Ureter (tissue), 1 donor: ENCODE measurements at places on chromosomes 5 and 9.
A peak's percentile ranks its signal among the peaks of the same experiment; 100 is the strongest.

DNA sequence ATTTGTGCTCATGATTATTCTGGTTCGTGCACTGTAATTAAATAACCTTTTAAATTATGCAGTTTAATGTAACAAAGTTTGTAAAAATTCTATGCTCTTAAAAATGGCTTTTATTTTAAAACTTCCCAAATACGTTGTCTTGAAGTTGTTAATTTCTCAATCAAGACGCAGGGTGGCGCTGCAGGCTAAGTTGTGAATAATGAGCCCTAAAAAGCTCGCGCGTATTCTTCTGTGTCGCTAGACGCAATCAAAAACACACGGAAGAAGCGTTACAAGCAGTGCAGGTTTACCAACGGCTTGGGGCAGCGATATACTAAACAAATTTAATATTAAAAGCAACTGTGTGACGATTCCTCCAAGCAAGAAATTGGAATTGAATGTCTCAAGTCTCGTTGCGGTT lies at the start of gene PCDHB4:
Gene PCDHB4, plus strand, starts transcription at position 256 of the 400 bp plus-strand sequence. CDS start 181 bp downstream, outside the sequence.
- no peak for DNase-seq

- no peak for DNase-seq
Observed at GRCh38 chr5:24635209-24635608, 9.6 kb downstream of the CDH10 start.

DNA sequence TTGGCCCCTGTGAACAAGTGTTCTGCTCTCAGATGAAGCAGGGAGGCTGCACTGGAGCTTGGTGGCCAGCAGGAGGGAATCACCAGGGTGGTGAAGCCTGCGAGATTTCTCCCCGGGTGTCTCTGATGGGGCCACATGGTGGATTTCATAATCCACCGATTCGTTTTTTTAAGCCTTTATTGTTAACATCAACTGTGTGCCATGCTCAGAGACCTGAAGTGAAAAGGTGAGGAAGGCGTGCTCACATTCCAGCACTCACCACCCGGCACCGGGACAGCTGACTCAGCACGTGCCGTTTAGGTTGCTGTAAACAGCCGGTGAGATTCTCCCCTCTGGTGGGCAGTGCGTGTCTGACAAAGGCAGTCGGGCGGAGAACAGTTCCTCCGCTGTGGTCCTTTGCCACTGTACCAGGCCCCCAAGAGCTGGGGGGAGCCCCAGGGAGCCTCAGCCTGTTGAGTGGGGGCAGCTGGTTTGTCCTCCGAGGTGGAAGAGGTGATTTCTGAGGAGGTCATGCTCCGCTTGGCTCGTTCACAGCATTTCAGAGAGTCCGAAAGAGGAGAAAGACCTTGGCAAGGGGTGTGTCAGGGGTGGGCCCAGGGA lies 12.7 kb upstream of the AHRR start:
- DNase-seq, result no peak

DNA sequence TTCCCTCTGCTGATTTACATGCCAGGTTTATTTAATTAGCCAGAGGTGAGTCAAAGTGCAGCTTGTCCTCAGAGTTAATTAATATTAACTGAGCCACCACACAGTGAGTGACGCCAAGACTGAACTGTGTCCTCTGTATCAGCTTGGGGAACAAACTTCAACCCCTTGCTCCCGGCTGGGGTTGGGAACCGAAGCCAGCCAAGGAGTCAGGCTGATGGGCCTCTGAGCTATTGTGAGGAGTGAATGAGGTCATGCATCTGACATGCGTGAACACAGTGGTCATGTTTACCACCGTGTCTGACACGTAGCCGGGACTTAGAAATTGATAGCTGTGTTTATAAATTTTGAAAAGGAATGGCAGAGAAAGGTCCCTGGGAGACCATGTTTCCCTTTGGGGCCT lies 17.1 kb downstream of the IGIP start:
- DNase-seq, result no peak

- peak; percentile 66 for DNase-seq
Observed at GRCh38 chr9:133935328-133936005, 56.7 kb downstream of the VAV2 start.

GRCh38 chr5:15808577-15808976 lies 308.6 kb downstream of the FBXL7 start:
- no peak for DNase-seq

GRCh38 chr5:77882670-77883257 lies 106.6 kb upstream of the TBCA start:
- DNase-seq, result peak; percentile 6

GRCh38 chr5:87048156-87048555 lies 219.5 kb upstream of the RASA1 start:
- DNase-seq, result no peak

GRCh38 chr5:143267186-143267585 lies 136.3 kb downstream of the NR3C1 start:
- DNase-seq, result no peak

DNA sequence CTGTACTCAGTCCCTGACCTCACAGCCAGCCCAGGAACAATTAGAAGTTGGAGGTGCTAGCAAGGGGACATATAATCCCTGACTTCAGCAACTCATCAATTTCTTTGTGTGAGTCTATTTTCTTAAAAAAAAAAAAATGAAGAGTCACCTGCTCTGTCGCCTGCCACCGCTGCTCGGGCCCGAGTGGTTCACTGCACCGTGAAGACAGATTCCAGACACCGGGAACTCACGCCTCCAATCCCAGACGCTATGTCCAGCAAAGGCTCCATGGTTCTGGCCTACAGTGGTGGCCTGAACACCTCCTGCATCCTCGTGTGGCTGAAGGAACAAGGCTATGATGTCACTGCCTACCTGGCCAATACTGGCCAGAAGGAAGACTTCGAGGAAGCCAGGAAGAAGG lies 606.6 kb downstream of the PRELID2 start:
- DNase-seq, result no peak

DNA sequence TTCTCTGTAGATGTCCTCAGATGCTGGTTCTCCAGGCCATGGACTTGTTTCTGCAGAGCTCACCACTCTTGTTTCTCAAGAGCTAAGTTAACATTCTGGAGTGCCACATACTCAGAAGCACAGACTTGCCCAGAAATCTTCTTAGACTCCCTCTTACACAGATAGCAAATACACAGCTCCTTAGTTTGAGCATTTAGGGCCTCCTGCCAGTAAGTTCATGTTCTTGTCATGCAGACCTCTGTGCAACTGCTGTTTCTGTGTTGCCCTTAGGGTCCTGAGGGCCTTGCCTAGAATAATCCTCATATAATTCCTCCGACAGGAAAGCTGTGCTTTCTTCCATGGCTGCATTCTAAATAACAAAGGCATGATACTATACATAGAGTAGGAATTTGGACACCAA lies 1.3 kb upstream of the PTPDC1 start:
- DNase-seq, result no peak

DNA sequence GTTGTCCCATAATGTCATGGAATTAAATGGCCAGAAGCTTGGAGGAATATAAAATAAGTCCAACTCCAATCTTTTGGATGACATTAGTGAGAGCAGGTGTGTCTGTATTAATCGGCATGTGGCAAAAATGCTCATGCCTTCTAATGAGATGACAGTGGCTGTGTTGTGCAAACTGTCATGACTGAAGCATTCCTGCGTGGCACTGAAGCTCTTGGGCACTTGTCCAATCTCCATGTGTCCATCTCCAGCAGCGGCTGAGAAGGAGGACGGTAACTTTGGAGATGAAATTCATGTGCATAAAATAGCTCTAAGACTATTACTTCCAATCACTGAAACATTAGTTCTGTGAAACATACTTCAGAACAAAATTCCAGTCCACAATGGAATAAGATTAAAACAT lies 697.5 kb upstream of the GRAMD2B start:
- DNase-seq, result no peak

GRCh38 chr5:172410662-172411483 lies 43.5 kb downstream of the SH3PXD2B start:
- no peak for DNase-seq

- no peak for DNase-seq
Observed at GRCh38 chr9:127138444-127138843, 16.0 kb upstream of the ANGPTL2 start.

- peak; percentile 40 for DNase-seq
Observed at GRCh38 chr5:180799194-180799593, 3.4 kb downstream of the MGAT1 start.

- DNase-seq, result no peak
Observed at GRCh38 chr5:55816342-55816741, 34.8 kb upstream of the IL31RA start.

GRCh38 chr5:172745838-172746237 lies 25.2 kb downstream of the DUSP1 start:
- no peak for DNase-seq

GRCh38 chr9:124180557-124180956 lies 77.2 kb upstream of the NEK6 start:
- no peak for DNase-seq

DNA sequence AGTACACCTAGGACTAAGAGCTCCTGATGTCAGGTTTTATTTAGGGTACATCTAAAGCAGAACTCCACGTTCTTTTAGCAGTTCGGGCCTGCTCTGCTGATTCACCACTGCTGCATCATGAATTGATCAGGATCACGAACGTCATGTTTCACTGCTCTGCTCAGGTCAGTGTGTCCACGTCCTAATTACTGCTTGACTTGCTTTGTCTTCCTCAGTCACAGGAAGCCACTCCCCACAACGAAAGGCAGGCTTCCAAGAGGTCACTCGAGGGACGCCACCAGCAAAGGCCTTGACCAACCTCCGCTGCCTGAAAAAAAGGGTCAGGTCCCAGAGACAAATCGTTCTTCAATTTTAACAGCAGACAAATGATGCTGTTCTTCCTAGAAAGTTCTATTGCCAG lies 40.3 kb downstream of the CTNND2 start:
- DNase-seq, result no peak

DNA sequence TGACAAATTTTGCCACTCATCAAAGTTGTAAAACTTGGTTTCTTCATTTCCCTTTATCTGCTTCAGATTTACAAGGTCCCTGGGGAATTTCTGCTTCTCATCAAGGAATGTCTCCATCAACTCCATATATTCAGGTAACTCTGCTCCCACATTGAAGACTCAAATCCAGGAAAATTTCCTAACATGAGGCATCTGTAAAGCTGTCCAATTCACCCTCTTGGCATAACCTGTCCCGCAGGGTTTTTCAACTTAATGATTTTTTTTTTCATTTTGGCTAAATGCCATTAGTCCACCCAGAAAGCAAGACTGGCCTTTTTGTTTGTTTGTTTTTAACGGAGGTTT lies 50.2 kb upstream of the SLC30A5 start:
- no peak for DNase-seq

DNA sequence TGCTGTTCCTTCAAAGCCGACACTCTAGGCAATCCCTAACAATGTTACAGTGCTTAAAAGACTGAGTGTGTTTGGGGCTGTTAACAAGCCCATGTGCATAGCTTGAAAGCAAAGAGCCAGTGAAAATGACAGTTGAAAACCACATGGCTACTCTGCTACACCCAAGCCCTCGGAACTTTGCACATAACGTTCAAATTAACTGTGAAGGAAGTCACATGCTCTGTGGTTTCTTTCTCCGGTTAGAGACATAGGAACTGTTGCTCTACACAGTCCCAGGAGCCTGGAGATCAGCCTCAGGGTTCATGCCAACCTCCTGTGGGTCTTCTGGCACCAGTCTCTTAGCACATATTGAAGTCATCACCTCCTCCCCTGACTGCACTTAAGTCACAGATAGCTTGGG lies 51.1 kb downstream of the C9orf152 start:
- no peak for DNase-seq

- no peak for DNase-seq
Observed at GRCh38 chr9:17476401-17476800, 102.5 kb upstream of the SH3GL2 start.

- DNase-seq, result peak; percentile 31
Observed at GRCh38 chr9:134918646-134919045, 934 bp upstream of the FCN1 start.

GRCh38 chr9:93259490-93260262 lies 75.7 kb downstream of the WNK2 start:
- DNase-seq, result peak; percentile 36

DNA sequence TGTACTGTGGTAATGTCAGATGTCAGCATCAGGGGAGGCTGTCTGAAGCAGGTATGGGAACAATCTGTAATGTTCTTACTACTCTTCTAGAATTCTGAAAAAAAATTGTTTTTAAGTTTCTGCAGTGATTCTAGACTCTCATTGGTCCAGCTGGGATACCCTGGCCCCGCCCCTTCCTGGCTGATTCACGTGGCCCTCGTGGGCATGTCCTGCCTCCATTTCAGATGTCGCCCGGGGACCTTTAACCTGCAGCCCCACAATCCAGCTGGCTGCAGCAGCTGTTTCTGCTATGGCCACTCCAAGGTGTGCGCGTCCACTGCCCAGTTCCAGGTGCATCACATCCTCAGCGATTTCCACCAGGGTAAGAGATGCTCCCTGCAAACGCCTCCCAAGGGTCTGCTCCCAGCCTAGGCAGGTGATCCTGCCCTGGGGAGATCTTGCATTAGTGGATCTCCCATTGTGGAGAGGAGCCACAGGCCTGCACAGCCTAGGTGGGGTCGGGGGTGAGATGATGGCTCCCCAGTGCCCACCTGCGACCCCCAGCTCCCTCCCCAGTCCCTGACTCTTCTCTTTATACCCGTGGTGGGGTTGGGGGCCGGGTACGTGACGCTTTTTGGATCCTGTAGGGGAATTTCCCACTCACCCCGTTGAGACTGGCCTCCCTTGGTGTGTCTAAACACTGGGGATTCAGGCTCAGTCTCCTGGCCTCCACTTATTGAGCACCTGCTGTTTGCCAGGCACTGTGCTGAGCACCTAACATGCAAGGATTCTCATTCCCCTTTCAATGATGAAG lies 36.5 kb downstream of the LAMC3 start:
- DNase-seq, result no peak

- no peak for DNase-seq
Observed at GRCh38 chr5:152016421-152016820, 91.8 kb upstream of the GLRA1 start.

- no peak for DNase-seq
Observed at GRCh38 chr9:73081979-73082657, 69.5 kb upstream of the ANXA1 start.

DNA sequence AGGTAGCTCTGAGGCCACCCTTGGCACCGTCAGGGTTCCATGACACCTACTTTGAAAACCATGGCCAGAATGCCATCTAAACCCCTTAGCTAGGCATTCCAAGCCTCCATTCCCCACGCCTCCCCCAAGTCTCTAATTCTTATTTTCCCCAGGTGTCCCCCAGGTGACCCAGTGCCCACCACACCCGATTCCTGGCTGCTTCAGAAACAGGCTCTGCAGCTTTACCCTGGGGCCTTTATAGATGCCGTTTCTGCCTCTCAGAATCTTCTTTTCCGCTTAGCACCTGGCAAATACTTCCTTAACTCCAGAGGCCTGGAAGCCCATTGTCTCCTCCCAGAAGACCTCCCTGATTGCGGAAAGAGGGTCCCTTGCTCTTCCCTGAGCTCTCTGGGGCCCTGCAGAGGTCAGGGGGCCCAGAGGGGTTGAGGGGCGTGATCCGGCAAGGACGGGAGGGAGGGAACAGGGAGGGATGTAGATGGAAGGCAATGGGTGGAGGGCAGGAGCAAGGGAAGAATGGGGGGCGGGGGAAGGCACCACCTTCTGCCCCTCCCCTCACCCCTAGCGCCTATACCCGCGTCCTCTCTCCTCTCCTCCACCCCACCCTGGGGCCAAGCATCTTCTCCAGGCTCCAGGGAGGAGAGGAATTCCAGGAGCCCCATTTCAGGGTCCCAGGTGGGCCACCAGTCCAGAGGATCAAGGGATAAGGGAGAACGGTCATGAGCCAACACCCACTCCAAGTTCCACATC lies 12.0 kb upstream of the WDR38 start:
- no peak for DNase-seq
